ENCODE measurements at places on chromosomes 3 and 15.

GRCh38 chr3:184737063-184737462 is 25.2 kb upstream of the MAGEF1 start:
- DNase-seq: no peak

DNA sequence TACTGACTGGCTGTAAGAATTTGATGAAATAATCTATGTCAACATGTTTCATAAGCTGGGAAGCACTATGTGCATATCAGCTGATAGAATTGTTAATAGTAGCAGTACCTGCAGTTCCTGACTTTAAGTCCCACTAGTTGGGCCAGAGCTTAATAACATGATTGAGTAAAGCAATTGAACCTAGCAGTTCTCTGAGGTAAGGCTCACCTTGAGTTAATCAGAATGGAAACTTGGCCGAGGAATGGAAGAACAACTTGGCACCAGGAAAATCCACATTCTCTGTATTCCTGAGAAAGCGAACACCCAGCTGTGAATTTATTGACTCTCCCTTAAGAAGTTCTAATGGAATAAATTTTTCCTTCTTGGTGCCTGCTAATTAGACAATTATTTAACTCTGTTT is 262.6 kb downstream of the IGSF11 start:
- DNase-seq: no peak

DNA sequence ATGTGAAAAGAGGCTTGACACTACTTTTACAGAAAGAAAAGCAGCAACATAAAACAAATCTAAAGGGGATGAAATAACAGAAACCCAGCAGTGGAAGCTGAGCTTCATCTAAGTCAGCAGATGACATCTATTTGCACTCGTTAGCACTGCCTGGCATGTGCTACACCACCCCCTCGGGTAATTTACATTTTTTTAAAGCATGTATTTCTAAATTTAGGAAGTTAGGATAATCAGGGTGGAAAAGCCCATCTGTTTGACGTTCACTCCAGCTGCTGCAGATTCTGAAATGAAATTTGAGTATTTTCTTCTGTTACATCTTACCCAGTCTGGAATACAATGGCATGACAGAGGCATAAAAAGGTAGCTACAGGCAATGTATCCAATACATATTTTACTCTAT is 20.7 kb downstream of the IGSF11 start:
- DNase-seq: peak; percentile 59

GRCh38 chr15:39381517-39381916 is 199.4 kb upstream of the THBS1 start:
- no peak for DNase-seq

- DNase-seq: no peak
These were observed 1292.6 kb downstream of the SI start for GRCh38 chr3:163785693-163786092.

DNA sequence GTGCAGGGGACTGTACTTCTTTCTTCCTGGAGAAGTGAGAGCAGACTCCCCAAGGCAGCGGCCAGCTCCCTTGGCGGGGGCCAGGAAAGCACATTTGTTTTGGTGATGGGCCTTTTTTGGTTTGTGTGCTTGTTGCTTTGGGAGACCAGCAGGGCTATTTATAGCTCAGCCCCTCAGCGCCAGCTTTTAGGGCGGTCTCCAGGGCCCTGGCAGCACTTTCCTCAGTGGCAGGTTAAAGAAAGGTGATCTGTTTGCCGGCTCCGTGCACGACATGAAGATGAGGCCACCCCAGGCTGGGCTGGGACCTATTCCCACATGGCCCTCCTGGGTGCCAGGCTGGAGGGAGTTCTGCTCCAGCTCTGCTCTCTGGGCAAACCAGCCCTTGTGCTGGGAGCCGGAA is 21.8 kb downstream of the SLC6A11 start:
- DNase-seq: peak; percentile 50

- no peak for DNase-seq
These were observed 227.8 kb downstream of the TBL1XR1 start for GRCh38 chr3:176969506-176969905.

DNA sequence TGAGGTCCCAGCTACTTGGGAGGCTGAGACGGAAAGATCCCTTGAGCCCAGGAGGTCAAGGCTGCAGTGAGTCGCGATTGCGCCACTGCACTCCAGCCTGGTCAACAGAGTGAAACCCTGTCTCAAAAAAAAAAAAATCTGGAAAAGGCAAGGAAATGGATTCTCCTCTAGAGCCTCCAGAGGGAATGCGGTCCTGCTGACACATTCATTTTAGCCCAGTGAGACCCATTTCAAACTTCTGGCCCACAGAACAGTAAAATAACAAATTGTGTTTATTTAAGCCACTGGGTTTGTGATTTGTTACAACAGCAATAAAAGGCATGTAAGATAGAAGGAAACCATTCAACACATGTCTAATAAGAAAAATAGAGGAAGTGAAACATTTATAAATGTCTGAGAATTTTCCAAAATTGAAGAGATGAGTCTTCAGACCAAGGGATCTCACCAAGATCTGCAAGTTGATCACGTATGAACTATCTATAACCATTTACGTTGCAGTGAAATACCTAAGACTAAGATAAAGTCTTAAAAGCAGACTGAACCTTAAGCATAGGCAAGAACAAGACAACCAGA is at the start of gene HTR3E:
Gene HTR3E, plus strand, starts transcription at position 254 of the 573 bp plus-strand sequence. CDS start 466 bp downstream, outside the sequence.
- DNase-seq: no peak

GRCh38 chr3:141096164-141096563 is 45.0 kb downstream of the SPSB4 start:
- DNase-seq: no peak

- DNase-seq: no peak
These were observed 1226.4 kb downstream of the NSUN3 start for GRCh38 chr3:95289295-95289694.

DNA sequence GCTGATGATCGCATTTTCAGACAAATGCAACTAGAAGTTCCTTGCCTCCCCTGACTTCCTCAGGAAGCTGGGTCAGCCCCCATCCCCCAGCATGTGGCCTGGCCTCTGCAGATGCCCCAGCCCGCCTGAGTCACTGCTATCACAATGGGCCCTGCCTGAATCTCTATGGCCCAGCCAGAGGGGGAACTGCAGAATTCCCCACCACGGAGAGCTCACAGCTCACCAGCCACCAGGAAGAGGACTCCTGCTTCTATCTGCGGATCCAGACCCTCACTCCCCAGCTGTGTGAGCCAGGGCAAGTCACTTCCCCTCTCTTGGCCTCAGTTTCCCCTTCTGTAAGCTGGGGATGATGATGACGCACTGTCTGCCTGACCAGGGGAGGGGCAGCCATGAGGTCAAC is 6.9 kb downstream of the PLXND1 start:
- DNase-seq: peak; percentile 69

- DNase-seq: no peak
These were observed 103.3 kb downstream of the WDR76 start for GRCh38 chr15:43930079-43930478.

DNA sequence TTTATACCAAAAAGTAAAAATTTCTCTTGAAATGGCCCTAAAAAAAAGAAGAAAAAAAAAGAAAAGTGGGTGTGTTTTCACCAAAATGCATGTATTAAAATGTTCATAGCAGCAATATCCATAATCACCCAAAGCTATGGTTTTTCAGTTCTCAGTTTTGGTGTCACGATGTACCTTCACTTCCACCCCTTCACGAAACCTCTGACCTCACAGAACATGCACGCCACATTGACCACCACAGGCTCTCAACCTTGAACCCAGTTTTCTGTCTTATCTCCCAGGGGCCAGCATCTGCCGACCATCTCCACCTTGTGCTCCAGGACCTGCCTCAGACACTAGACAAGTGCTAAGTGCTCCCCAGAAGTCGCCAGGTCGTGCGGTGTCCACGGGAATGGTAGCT is 30.4 kb downstream of the COLQ start:
- DNase-seq: no peak

DNA sequence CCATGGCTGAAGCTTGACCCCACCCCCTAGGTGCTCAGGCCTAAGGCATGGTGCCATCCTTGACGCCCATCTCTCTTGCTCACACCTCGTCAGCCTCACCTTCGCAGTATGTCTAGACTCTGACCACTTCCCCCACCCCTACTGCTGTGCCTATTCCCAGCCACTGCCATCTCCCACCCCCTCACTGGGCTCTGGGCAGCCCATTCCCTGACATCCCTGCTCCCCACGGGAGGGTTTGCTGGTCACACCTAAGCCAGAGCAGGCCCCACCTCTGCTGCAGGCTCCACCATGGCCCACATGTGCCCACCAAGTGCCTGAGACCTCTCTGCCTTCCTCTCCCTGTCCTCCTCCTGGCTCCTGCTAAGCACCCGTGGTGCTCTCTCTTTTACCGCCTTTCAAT is 47.7 kb upstream of the PRR23E start:
- no peak for DNase-seq

DNA sequence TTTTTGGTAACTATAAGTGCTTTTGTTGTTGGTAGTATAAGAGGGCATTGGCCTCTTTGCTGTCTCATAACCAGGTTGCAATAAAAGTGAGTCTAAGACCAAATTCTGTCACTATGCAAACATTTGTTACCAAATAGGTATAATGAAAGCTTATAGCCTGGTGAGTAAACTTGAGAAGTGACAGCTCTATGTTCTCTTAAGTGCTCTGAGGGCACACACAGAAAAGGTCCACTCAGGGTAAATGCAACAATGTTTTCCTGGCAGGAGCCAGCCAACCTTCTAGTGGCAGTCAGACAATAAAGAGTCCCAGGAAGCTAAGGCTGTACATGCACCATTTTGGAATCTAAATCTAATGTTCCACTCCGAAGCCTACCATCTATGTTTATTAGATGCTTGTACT is 262.1 kb upstream of the TGFBR2 start:
- no peak for DNase-seq

DNA sequence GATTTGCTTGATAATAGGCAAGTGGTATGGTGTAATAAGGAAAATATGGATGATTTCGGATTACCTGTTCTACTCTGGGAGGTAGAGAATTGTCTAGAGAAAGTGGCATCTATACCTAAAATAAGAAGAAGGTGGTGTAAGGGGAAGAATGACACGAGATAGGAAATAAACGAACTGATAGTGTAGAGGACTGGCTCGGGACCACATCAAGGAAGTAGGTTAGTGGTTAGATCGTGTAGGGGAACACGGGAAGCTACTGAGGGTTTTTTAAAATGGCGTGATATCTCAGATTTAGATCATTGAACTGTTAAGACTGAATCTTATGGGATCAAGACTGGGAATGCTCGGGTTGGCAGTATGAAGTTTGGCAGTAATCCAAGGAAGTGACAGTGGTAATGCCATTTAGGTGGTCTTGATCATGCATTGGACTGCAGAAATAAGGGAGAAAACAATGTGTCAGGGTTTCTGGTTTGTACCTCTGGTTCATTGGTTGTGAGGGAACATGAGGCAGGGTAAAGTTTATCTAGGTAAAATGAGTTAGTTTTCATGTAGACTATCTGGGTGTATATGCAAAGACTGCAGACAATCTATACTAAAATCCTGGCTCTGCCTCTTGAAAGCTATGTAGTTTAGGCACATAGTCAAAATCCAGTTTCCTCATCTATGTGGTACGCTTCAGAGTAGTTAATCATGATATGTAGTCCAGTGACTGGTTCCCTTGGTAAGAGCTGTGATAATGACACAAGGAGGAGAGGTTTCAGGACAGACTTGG is 7.4 kb downstream of the RPL14 start:
- no peak for DNase-seq

- DNase-seq: no peak
These were observed 22.2 kb downstream of the CCRL2 start for GRCh38 chr3:46429250-46429649.

- no peak for DNase-seq
These were observed 418.2 kb downstream of the CNTN4 start for GRCh38 chr3:2516762-2517441.

DNA sequence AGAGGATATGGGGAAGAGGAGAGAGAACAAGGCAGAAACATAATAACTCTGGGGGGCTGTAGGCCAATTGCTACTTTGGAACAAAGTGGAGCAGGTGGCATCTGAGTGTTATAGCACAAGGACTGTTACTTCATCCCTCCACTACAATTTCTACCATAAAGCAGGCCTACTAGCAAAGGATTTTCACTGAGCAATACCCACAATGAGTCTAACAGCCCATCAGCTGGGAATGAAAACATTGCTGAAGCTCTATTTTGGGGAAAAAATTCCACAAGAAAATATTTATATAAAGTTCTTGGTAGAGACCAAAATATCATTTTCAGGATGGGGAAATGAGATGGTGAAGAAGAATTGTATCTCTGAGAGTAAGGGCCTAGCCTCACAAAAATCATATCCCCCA is 3.6 kb upstream of the SHC4 start:
- no peak for DNase-seq

- no peak for DNase-seq
These were observed 5.6 kb upstream of the CCDC13 start for GRCh38 chr3:42778644-42779043.

GRCh38 chr3:60399861-60400845 is 851.1 kb downstream of the FHIT start:
- no peak for DNase-seq

- DNase-seq: no peak
These were observed 403.2 kb downstream of the ZIC1 start for GRCh38 chr3:147812186-147812911.

- no peak for DNase-seq
These were observed 205.0 kb upstream of the STAC start for GRCh38 chr3:36175113-36175812.

GRCh38 chr3:123039178-123039577 is 11.6 kb upstream of the SEMA5B start:
- no peak for DNase-seq

DNA sequence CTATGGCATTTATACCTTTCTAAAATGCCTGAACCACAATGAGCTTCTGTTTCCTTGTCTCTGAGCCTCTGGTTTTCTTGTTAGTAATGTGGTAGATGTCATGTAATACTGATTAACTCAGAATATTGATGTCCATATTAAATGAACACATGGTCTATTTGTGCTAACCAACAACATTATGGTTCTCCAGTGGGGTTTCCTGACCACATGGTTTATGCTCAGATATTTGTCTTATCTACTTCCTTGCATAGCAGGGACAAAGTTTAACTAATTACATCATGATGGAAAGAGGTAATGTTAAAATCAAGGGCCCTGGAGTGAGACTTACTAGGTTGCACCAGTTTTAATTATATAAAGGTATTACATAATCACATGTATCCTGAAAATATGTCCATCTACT is 62.6 kb upstream of the SCN10A start:
- no peak for DNase-seq

DNA sequence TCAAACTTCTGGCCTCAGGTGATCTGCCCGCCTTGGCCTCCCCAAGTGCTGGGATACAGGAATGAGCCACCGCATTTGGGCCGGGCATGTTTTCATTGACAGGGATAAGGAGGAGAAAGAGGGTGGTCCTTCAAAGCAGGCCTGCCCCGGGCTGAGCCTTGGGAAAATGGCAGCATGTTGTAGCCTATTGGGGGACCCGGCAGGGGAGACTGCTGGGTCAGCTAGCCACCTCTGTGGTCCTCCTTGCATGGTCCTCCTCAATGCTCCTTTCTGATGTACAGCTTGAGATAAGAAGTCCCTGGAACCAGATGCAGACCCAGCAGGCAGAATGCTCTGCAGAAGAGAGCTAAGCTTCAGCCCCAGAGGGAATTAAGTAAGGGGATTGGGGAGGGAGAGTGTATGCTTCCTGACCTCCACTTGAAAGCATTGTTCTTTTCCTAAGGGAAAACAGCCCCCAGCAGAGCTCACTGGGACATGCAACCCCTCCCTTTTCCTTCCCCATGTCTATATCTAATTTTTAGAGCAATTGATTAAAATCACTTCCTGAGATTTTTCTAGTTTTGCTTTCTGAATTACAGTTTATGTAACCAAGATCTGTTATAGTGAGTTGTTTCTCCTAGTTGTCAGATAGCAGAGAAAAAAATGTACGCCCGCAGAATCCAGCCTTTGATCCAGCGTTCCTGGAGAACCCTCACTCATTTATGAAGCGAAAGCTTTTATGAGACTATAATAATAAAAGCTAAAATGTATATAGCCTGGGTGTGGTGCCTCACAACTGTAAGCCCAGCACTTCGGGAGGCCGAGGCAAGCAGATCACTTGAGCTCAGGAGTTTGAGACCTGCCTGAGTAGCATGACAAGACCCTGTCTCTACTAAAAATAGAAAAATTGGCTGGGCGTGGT is 48.7 kb upstream of the VILL start:
- no peak for DNase-seq

Data from Ammon's horn (tissue), 1 donor.